ENCODE measurements at places on chromosomes 12 and 14.

DNA sequence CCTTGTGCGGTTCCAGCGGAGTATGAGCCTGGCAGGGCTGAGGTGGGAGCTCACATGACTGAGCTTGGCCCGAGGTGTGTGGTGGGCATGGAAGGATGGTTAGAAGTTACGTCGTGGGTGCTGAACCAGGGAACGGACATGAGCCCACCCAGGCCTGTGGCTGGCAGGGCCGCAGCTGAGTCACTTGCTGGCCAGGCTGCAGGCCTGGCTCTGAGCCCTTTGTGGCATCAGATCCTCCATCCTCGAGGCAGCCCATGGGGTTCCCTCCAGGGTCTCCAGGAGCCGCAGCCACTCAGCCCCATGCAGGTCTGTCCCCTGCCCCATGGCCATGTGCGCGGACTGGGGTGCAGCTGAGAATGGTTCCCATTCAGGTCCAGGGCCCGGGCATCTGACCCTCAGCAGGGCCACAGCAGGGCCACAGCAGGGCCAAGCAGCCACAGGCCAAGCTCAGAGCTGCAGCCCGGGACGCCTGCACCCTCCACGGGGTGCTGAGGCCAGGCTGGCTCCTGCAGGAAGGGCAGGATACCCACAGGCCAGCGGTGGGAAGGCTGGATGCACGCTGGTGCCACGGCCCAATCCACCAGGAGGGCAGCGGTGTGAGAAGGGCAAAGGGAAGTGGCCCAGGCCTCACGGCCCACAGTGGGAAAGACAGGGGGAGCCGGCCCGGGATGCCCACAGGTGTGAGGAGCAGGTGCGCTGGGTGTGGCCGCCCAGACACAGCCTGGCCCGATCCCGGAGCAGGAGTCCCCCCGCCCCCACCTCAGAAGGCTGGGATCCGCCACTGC, 26.3 kb upstream of the ULK1 start:
- no peak for DNase-seq

- no peak for DNase-seq
Measured at GRCh38 chr12:6833189-6833890, 5.1 kb downstream of the P3H3 start.

DNA sequence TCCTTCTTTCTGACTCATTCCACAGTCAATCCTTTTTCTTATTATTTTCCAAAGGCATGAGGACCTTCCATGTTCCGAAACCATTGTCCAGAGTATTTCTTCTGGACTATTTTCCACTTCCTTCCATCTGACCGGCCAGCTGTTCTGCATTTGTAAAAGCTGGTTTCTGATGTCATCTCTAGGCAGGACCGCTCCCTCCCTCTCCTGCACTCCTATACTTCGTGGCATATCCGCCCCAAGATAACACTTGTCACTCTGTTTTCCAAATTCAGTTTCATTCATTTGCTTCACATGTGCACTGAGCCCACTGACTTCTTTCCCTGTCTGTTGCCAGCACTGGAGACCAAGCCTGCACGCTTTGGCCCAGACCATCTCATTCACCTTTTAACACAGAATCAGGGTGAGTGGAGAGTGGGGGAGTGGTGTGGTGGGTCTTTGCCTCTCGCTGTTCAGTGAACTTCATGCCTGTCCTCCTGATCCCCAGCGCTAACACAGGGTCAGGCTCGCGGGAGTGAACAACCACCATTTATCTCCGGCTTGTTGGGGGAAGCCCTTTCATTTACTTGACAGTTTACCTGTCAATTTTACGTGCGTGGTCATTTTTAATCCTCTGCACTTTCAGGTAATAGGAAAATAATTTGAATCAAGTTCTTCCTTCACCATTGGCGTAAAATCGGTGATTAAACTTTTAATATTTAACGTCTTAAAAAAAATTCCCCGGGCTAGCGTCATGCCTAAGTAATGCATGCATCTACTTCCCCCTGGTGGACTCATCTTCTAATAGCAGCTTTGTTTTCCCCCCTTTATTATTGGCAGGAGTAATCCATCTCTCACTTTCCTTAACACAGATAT, 52.5 kb downstream of the C12orf75 start:
- DNase-seq: peak; percentile 27

GRCh38 chr14:50830044-50830931, 674 bp downstream of the NIN start:
- DNase-seq: peak; percentile 79

- no peak for DNase-seq
Measured at GRCh38 chr14:48970943-48971342, 615.2 kb downstream of the RPS29 start.

DNA sequence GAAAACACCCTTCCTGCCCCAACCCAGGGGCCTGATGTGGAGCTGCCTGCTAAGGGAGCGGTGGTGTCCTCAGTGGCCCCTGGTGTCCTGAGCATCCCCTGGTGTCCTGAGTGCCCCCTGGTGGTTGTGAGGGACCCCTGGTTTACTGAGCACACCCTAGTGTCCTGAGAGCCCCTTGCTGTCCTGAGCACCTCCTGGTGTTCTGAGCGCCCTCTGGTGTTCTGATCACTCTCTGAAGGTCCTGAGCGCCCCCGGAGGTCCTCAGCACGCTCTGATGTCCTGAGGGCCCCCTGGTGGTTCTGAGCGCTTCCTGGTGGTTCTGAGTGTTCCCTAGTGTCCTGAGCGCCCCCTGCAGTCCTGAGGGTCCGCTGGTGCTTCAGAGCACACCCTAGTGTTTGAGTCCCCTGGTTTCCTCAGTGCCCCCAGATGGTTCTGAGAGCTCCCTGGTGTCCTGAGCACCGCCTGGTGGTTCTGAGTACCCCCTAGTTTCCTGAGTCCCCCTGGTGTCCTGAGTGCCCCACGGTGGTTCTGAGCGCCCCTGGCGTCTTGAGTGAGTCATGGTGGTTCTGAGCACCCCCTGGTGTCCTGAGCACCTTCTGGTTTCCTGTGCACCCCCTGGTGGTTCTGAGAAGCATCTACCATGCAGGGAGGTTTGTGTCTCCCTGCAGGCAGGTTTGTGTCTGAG, 1004.2 kb downstream of the TMEM121 start:
- DNase-seq: peak; percentile 79

- DNase-seq: no peak
Measured at GRCh38 chr12:62637679-62638078, 171.1 kb downstream of the MON2 start.

DNA sequence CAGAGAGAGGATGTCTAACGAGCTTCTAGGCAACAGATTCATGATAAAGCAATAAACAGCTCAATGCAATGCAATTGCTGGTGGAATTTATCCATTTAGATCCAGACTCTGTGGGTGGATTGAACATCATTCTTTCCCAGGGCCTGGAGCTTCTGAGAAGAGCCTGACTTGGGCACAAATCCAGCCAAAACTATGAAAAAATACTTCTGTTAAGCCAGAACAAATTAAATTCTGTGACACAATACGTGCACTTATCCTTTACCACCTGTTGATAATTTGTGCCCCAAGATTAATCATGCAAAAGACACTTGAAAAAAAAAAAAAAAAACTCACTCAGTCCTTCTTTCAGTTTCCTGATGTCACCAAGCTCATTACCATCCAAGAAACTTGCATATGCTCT, 446.0 kb upstream of the DCN start:
- DNase-seq: no peak

- no peak for DNase-seq
Measured at GRCh38 chr14:105388110-105388951, 10.0 kb upstream of the TEX22 start.

- DNase-seq: no peak
Measured at GRCh38 chr12:108638997-108639822, 5.5 kb upstream of the SELPLG start.

GRCh38 chr14:58108717-58109116, 43.3 kb downstream of the ARMH4 start:
- no peak for DNase-seq

DNA sequence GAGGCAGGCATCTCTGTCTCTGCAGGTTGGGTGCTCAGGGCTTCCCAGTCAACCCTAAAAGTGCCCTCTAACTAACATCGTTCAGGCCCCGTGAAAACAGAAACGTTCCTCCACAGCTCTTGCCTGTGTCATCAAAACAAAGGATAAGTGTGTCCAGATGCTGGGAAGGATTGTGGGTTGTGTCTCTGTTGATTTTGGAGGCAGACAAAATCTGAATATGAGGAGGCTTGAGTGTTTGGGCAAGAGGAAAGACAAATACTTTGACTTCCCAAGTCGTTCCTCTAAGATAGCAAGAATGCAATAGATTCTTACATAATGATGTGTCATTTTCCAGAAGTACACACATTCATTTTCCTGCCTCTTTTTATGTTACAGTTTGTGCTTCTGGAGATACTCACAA, 52.9 kb downstream of the SERPINA3 start:
- no peak for DNase-seq

GRCh38 chr14:69270795-69271708, 11.1 kb downstream of the GALNT16 start:
- DNase-seq: no peak

GRCh38 chr12:104219908-104220404, 4.4 kb downstream of the TXNRD1 start:
- DNase-seq: peak; percentile 83

DNA sequence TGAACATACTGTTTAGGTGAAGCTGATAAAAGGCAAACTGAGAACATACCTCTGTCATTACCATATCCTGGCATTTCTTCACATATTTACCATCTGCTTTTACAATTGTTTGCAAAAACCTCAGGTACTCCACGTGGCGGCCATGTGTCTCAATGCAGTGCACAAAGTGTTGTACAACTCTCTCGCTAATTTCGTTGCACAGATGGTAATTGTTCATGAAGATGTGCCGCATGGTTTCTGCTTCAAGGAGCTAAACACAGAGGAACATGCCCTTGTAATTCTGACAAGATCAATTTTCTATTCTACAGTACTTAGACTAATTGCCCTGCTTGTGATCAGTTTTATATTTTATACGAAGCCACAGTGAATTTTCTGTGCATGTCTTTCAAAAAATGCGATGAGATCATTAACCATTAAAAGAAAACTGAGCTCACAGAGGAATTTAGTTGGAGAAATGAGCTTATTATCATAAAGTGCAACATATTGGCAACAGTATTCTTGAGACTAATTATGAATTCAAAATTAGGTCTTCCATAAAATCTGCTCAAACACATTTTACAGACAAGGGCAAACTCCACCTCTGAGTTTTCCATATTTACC, 233.8 kb downstream of the ITPR2 start:
- DNase-seq: no peak

- DNase-seq: no peak
Measured at GRCh38 chr12:8779281-8779680, 43.1 kb upstream of the A2ML1 start.

GRCh38 chr14:95488376-95489213, 27.9 kb downstream of the SYNE3 start:
- DNase-seq: no peak

DNA sequence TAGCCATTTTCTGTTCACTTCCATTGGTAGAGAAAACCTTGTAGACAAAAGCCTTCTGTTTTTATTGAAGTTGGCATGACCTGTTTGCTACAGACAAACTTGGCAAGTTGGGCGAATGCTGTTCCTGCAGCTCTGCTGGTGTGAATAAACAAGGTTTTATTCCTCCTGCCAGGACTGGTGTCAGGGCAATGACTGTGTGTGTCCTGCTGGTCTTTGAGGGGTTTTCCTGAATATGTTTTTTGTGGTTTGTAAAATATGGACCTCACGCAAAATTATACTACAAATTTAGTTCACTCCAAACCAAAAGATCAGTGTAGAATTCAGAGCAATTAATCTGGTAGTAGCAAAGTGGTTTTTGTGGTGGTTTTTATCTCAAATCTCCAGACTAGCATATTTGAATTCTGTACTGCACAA, 140.8 kb downstream of the ERC1 start:
- no peak for DNase-seq

GRCh38 chr12:34107781-34108404, 85.6 kb downstream of the ALG10 start:
- no peak for DNase-seq

DNA sequence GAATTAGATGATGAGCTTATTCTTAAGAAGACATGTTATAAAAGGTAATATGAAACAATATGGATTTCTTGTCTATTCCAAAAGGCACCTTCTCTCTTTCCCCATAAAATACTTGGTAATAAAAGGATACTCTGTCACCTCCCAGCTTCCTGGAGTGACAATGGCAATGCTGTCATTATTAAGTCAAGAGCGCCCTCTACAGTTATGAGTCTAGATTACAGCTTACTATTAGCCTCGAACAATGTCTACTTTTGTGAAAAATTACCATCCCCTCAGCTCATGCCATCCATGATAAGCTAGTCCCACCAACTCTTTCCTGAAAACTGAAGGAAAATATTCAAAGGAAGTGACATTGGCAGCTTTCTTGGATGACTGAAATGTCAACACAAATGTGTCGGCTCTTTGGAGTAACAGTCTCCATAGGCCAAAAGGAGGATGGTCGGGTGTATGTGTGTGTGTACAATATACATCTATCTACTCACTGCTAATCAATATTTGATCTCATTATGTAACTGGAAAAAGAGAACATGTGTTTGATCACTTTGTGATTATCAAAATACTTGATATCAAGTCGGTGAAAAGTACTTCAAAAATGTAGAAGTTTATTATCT, 48.7 kb upstream of the CDKN3 start:
- DNase-seq: no peak

DNA sequence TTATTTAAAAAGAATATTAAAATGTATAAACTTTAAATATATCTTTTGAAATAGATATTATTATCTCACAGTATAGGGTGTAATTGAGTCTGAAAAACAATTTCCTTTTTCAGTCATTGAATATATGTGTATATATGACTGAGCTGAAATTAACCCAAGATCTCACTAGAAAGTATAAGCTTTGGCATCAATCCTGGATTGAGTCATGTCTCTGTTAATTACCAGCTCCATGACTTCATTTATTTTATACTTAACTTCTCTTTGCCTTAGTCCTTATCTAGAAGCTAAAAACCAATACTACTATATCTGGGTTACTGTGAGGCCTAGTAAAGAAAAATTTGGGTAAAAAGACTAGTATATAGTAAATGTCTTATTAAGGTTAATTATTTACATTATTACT, 1020.3 kb downstream of the LRFN5 start:
- DNase-seq: no peak

DNA sequence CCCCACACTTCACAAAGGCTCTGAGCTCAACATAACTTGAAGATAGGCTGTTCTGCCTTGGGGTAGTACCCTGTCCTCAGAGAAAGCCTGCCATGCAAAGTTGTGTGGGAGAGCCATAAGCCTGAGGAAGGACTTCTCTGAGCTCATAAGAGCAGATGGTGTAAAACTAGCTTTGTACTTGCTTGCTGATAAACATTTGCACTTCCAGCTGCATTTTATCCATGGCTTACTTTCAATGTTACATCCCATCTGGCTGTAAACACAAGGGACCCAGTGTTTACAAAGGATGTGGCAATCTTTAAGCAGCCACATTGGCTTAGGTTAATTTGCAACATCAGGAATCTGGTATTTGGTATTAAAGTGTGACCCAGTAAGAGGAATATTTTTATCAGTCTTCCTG, 258.1 kb downstream of the IPO8 start:
- no peak for DNase-seq

DNA sequence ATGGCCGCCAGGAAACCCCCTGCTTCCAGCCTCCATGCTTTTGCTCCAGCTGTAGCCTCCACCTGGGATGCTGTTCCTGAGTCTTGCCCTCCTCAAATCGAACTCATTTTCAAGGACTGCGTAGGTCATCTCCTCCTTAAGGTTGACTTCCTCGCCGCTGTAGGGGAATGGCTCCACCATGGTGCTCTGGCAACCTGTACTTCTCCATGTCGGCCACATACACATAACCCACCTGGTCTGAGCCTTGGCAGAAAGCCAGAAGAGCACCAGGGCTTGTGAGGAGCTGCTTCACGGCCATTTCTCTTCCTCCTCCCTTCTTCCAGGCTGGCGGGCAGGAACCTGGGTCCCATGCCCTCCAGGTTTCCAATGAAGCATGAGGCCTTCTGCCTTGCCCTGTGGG, 36.7 kb upstream of the BEGAIN start:
- no peak for DNase-seq

All from activated CD8-positive, alpha-beta T cell treated with anti-CD3 and anti-CD28 coated beads for 36 hours (primary cell).